ENCODE measurements at places on chromosomes 7 and 10.

DNA sequence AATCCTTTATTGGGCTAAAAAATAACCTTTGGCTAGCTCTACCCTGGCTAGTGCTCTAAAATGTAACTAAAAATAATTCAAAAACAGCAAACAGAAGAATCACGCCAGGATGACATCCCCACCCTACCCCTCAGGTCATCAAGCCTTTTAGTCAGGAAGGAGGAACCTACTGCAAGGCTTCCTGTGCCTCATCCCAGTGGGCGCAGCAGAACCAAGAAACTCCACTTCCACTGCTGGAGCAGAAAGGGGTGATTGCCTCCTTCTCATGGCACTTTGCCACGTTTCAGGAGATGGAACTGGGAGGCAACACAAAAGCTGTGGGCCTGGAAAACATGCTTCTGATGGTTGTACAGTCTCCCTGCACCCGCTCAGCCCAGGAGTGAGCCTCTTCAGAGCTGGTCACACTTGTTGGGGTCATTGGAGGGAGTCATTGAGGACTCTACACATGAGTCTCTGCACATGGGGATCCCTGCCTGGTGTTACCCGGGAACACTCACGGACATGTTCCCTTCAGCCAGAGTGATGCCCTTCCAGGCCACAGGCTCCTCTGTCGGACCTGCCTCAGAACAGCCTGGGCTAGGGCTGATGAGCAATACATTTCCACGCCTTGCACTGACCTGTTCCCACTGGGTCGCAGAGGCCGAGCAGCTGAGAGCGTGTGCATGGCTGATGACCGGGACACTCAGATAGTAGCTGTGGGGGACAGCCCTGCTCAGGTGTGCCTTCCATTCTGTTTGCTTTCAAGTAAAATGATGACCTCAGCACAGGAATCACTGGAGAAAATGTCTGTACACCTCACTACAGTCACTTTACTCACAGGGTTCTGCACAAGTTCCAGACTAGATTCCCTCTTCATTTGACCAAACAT, 355.3 kb downstream of the FGFR2 start:
- DNase-seq, result no peak

- no peak for DNase-seq
These were observed 149.3 kb downstream of the SH3PXD2A start for GRCh38 chr10:103706047-103706446.

GRCh38 chr10:118315629-118316028, 26.5 kb downstream of the FAM204A start:
- no peak for DNase-seq

GRCh38 chr7:121005996-121006584, 17.6 kb downstream of the CPED1 start:
- no peak for DNase-seq

DNA sequence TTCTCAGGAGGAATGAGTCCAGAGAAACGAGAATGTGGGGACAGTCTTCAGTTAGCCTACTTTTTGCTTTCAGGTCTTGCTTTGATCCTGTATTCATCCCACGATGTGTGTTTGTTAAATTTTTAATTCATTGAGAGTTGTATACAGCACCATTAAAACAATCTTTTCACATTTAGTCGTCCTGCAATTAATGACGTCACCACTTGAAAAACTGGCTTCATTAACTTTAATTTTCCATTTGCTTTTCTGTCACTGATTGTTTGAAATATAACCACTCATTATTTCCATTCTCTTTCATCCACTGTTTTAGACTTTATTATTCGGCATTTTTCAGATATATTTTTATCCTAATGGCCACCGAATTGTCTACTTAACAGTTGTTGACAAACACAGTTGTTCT, 146.9 kb downstream of the TFEC start:
- DNase-seq, result no peak

DNA sequence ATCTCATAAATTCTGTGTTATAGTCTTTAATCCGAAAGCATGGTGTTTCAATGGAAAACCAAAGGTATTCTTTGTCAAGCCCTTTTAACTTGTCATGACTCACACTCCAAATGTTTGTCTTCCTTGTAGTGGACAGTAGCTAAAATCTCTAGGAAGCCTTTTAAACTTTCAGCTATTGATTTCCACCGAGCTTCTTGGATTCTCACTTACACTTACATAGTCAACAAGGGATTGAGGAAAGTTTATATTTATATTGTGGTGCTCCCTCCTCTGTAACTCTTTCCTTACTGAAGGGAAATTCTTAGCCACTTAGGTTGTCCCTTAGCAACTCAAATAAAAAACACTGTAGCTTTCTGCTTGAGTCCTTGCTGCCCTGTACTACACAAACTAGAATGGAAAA, 31.2 kb upstream of the GPR37 start:
- no peak for DNase-seq

DNA sequence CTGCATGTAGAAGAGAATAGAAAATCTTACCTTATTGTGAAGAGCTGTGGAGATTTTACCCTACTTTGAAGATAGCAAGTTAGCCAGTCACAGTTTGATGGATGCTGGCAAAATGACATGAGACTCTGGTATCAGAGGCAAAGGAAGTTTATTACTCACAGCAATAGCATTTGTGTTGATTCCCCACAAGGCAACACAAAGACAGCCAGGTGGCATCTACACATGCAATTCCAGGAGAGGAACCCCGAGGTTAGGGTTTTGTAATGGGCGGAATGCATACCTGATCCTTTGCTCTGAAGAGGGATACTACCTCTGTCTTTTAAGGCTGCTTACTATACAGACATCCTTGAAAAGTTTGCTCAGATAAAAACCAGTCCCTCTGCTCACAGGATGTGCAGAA, 59.5 kb downstream of the AHR start:
- DNase-seq, result no peak

- no peak for DNase-seq
These were observed 142.5 kb upstream of the TCERG1L start for GRCh38 chr10:131453721-131454634.

- peak; percentile 76 for DNase-seq
These were observed 84.1 kb downstream of the GNAI1 start for GRCh38 chr7:80218723-80219122.

GRCh38 chr10:5910323-5911100, 20.5 kb downstream of the FBH1 start:
- DNase-seq, result no peak

DNA sequence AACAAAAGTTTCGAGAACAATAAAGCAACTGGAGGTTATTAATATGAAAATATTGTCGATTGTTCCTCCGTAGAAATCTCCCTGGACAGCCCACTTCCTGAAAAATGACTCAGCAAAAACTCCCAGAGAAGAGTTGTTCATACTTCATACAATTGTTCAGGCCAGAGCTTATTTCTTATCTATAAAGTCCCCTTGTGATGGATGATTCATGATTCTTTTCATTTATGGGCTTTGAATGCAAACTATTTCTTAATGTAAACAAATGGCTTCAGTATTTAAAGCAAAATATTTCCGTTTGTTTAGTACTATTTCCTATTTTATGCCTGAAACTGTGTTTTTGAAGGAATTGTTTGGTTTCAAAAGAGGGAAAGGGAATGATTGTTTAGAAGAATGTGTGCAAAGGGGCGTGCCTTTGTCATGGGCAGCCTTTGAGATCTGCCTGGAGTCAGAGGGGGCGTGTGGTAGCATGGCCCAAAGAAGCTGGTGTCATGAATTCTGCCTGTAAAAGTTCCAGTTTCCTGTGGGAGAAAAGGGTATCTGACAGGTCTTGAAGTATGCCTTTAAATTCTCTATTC, 26.2 kb upstream of the EXOC6 start:
- DNase-seq, result peak; percentile 96

- no peak for DNase-seq
These were observed 331.2 kb downstream of the LRRTM3 start for GRCh38 chr10:67257018-67257417.

DNA sequence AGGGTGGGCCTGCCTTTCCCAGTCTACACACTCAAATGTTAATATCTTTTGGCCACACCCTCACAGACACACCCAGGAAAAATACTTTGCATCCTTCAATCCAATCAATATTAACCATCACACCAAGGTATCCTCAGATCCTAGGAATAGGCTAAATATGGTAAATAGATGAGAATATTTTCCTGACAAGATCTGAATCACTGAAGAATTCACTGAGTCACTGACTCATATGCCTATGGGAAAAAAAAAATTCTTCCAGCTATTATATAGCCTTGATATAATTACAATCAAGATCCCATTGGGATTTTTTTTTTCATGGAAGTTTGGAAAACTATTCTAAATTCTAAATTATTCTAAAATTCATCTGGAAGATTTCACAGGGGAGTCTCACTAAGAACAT, 65.8 kb downstream of the INHBA start:
- peak; percentile 24 for DNase-seq

GRCh38 chr7:45026984-45027773, 27.2 kb downstream of the CCM2 start:
- DNase-seq, result no peak

GRCh38 chr7:128948312-128948973, 10.7 kb downstream of the IRF5 start:
- peak; percentile 5 for DNase-seq

DNA sequence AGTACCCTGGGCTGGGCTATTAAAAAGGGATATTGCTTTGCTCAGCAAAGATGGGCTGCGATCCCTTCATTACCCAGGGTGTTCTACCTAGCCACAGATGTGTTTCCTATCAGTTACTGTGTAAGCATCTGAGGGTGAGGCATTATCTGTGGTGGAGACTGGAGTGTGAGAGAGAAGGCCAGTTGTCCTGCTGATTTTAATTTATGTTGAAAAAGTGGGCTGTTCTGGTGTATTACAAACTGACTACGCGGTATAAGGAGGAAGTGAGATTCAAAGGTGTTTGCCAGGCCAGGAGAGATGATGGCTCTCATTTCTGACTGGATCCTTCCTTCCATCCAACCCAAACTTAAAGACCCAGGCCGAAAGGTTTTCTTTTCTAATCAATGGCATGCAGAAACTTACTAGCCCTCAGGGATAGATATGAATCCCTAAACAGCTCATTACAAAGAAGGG, 7.6 kb downstream of the TCF7L2 start:
- peak; percentile 46 for DNase-seq
